ENCODE measurements at places on chromosomes 5 and 9. TPM values are rescaled to one million over a fixed set of nuclear protein-coding genes. Genes with fewer than 3 reads are reported as not detected.

PROB1 gene
- total RNA-seq, result 2.6 TPM

POLE3 gene
- total RNA-seq, result 23.0 TPM

PGM5 gene
- total RNA-seq, result 2.0 TPM

TRIM36 gene
- total RNA-seq, result 1.8 TPM

SH3TC2 gene
- 10.6 TPM for total RNA-seq

EQTN gene
- not detected for total RNA-seq

MAP3K1 gene
- total RNA-seq, result 10.9 TPM

PTCH1 gene
- total RNA-seq, result 6.1 TPM

GTF2H2 gene
- 28.2 TPM for total RNA-seq

LRSAM1 gene
- total RNA-seq, result 14.2 TPM

SPACA9 gene
- total RNA-seq, result 2.0 TPM

ENDOG gene
- 7.7 TPM for total RNA-seq

TYRP1 gene
- 13.8 TPM for total RNA-seq

ACOT12 gene
- 0.57 TPM for total RNA-seq

NMUR2 gene
- total RNA-seq, result under 0.01 TPM

PCDHA9 gene
- total RNA-seq, result under 0.01 TPM

SPATA31C1 gene
- total RNA-seq, result not detected

OBP2B gene
- not detected for total RNA-seq

RNF183 gene
- not detected for total RNA-seq

KCTD16 gene
- total RNA-seq, result 1.1 TPM

TLX3 gene
- not detected for total RNA-seq

TEX48 gene
- not detected for total RNA-seq

CXCL14 gene
- 0.14 TPM for total RNA-seq

RNF208 gene
- 0.43 TPM for total RNA-seq
